ENCODE measurements at places on chromosomes 12 and 14. TPM values are rescaled to one million over a fixed set of nuclear protein-coding genes. Genes with fewer than 3 reads are reported as not detected.

The KRT77 gene
- polyA plus RNA-seq: not detected

The STYK1 gene
- 0.63 TPM for polyA plus RNA-seq

DNA sequence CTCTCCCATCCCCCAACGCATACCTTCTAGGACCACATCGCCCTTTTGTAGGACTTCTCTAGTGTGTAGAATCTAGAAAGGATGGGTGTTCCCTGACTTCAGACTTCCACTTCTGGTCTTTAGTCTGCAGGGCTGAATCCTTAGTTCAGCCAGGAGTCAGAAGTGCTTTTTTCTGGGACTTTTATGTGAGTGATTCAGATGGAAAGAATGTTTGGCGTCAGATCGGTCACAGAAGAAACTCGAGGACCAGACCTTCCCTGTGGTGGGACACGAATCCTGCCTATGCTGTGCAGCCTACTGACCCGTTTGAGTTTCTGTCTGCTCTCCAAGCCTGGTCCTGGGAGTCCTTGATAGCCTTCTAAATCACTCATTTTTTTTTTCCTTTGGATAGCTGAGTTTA, 165.4 kb upstream of the SSTR1 start:
- DNase-seq: peak; percentile 35

GRCh38 chr14:35215110-35215813, 76.9 kb upstream of the PSMA6 start:
- DNase-seq: no peak

- DNase-seq: no peak
Observed at GRCh38 chr14:29814156-29815015, 113.3 kb downstream of the PRKD1 start.

GRCh38 chr12:43841253-43841652, 5.4 kb downstream of the TMEM117 start:
- DNase-seq: peak; percentile 19

GRCh38 chr12:16187660-16188059, 89.8 kb downstream of the SLC15A5 start:
- DNase-seq: no peak

- no peak for DNase-seq
Observed at GRCh38 chr12:77847060-77847541, 16.4 kb downstream of the NAV3 start.

DNA sequence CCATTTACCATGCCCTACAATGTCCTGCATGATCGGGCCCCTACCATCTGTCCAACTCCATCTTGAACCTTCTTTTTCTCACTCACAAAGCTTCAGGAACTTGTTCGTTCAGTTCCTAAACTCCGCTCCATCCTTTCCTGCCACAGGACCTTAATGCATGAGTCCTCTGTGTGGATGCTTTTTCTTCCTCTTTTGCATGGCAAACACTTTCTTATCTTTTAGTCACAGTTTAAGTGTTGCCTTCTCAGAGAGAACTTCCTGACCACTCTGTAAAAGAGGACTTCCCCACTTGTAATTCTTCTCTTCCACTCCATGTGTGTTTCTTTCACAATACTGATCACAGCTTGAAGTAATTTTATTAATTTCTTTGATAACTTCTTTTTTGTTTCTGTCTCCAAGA, 54.4 kb upstream of the ETV6 start:
- no peak for DNase-seq

DNA sequence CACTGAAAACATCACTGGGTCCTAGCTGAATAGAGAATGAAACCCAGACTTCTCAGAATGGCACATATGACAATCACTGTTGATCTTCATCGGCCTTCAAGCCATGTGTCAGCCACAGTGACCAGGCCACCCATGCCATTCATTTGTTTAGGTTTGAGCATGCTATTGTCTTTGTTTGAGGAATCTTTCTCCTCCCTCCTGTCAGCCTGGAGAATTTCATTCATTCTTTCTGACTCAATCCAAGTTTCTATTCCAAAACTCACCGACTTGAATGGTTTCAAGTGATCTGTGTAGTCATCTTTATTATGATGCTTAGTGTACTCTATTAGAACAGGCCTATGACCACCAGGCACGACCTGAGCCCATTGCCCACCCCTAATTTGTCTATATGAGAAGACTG, 106.3 kb downstream of the ETNK1 start:
- no peak for DNase-seq

The ANO2 gene
- 5.6 TPM for polyA plus RNA-seq

- DNase-seq: peak; percentile 45
Observed at GRCh38 chr12:120496413-120497340, 764 bp downstream of the DYNLL1 start.

All from right lung (tissue), 10 donors.